ENCODE measurements at places on chromosomes 1 and 21.

GRCh38 chr1:113981962-113982931 is 3.0 kb downstream of the OLFML3 start:
- peak; percentile 5 for DNase-seq

DNA sequence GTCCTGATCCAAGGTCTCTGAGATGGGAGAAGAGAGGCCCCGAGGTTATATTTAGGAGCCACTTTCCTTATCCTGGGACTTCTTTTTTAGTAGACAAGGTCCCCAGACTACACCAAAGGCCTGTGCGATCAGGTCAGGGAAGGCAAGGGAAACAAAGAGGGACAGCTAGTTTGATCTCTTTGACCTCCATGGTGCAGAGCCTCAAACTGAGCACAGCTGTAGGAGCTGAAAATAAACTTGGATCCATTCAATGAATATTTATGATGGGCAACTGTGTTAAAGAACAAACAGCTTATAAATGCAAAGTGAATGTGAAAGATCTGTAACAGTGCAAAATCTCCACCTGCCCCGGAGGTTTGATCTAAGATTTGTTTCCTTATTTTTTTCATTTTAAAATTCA is 256.6 kb downstream of the DYRK1A start:
- no peak for DNase-seq

DNA sequence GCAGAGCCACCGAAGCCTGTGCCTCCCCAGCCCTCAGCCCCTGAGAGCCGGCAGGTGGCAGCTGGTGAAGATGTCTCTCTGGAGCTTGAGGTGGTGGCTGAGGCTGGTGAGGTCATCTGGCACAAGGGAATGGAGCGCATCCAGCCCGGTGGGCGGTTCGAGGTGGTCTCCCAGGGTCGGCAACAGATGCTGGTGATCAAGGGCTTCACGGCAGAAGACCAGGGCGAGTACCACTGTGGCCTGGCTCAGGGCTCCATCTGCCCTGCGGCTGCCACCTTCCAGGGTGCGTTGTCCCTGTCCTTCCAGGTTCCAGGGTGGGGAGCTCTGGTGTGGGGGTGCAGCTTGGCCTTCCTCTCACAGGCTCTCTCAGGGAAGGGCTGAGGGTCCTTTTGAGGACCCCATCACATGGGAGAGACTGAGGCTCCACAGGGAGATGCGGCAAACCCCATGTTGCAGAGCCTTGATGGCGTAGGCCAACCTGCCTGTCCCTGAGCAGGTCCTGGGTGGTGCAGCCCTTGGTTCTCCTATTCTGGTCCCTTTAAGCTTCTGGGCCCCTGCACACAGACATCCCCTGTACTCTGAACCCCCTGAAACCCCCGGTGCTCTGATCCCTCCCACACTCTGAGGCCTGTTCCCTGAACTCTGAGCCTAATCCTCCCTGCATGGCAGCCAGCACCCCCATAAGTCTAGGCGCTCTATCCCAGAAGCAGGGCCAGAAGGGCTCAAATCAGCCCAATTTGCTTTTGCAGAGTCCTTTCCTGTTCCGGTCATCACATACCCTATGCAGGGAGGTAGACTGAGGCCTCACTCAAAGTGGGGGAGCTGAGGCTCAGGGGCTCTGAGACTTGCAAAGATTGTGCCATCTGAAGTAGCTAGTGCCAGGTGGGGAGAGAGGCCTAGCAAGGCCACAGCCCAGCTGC is 88.5 kb downstream of the TRIM11 start:
- DNase-seq: no peak

- no peak for DNase-seq
These were observed 4.0 kb downstream of the ERG start for GRCh38 chr21:38494251-38494642.

DNA sequence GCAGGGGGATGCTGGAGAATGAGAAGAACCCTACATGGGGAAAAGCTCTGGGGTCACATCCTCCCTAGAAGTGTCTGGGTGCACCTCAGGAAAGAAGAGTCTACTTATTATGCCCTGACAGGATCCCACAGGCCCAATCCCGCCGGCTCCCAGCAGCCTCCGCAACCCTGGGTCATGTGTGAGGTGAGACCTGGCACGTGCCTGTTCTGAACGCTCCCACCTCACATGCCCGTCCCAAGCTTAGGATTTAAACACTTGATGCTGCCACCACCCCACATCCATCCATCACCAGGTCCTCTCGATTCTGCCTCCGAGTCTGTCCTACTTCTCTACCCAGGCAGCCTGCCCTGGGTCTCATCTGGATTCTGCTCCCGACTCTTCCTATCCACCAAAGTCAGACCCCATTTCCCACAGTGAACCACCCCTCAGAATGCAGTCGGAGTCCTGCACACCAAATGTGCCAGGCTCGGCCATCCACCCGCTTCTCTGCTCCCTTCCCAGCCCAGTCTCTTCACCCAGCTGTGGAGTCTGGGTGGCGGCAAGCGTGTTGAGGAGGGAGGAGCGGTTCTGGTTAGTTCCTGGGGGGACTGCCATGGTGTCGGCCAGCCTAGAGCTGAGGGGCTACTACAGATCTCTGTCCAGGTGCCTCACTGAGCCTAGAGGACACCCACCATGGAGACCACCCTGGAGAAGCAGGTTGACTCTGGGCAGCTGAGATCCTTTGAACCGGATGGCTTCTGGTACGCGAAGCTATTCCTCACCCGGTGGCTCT is 23.9 kb downstream of the SLC2A1 start:
- no peak for DNase-seq

DNA sequence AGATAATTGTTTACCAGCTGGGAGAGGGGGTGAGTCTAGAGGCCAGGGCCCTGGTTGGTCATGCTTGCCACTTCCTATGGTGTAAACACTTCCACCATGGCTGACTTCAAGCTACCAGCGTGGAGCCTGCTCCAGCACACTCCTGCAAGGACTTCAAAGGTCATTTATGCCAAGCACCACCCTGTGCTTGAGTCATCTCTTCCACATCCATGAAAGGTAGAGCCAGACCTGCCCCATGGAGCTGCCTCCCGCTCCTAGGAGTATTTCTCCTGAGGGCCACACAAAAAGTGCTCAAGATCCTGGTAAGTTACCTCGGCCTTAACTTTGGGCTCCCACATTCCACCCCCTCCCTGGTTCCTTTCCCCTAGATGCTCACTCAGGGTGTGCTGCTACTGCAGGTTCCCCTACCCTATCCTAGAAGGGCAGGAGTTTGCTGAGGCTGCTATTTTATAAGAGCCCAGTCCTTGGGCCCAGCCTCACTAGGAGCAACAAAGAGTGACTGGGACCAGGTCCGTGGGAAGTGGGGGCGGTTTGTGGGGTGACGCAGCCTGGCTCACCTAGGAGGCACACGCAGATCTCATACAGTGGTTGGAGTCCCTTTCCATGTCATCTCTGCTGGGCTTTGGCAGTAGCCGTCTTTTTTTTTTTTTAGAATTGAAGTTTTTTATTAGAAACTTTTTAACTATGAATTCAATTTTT is 2.4 kb downstream of the RAB7B start:
- no peak for DNase-seq

DNA sequence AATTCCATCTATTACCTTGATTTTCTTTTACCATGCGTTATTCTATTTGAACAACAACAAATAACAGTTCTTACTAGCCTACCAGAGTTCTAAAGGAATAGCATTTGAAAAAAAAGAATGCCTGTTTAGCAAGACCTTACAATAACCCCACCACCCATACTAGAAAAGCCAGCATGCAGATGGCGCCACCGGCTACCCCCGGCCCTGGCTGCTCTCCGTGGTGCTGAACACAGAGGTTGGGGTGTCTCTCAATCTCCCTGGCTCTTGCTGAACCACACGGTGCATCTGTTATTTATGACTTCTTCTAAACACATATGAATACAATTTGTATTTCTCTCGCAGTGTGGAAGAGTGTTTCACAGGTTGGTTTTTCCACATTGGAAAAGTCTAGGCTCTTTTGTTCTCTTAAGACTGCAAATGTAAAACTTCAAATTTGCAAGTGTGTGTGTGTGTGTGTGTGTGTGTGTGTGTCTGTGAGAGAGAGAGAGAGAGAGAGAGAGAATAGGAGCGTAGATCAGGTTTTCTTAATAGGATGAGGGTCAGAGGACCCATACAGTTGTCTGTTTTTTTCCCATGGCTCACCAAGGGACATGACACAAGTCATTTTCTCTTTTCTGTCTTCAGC is 13.6 kb downstream of the GRIK3 start:
- DNase-seq: no peak

DNA sequence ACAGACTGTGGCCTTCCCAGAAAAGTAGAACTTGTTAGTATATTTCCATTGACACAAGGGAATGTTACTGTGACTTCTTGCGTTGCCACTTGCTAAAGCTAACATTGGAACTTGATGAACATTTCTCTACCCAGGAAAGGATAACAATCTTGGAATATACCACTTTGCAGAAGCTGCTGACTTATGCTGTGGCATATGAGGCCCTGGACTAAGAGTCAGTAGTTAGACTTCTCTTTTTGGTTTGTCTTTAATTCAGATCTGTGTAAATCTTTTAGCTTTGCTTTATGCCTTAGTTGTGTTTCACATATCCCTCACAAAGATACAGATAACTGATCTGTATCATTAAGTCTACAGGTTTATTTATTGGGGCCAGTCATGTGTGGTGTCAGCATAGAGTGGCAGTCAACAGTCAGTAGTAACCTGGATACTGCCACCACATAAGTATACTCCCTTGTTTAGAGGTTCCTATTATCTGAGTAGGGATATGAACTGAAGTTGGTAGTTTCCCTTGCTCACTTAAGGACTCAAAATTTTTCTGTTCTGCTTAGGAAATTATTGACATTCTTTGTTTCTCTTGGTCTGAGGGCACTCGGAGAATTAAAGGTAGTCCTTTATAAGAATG is 14.7 kb downstream of the RNF2 start:
- no peak for DNase-seq

- no peak for DNase-seq
These were observed 164.9 kb upstream of the COA6 start for GRCh38 chr1:234208351-234208750.

DNA sequence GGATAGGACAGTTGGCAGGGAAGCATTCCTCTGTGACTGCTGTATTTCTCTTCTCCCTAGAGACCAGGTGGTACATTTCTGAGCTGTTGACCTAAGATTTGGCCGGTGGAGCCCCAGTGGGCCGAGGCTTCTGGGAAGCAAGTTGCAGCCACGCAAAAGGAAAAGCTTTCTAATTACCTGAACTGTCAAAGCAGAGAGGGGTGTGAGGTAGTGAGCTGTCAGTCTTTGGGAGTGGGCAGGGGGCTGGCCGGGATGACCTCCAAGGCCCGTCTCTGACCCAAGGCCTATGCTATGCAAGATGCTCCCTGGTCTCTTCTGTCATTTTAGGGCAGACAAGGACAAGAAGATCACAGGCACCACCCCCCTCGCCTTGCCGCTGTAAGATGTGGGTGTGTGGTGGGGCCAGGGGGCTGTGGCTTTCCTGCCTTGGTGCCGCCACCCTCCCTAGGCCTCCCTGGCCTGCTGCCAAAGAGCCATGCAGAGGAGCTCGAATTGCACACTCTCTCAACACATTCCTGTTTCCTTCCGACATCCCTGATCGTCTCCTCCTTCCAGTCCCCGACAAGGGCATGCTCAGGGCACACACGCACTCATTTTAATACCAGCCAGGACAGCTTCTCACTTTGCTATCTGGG is 7.7 kb downstream of the PADI1 start:
- no peak for DNase-seq

DNA sequence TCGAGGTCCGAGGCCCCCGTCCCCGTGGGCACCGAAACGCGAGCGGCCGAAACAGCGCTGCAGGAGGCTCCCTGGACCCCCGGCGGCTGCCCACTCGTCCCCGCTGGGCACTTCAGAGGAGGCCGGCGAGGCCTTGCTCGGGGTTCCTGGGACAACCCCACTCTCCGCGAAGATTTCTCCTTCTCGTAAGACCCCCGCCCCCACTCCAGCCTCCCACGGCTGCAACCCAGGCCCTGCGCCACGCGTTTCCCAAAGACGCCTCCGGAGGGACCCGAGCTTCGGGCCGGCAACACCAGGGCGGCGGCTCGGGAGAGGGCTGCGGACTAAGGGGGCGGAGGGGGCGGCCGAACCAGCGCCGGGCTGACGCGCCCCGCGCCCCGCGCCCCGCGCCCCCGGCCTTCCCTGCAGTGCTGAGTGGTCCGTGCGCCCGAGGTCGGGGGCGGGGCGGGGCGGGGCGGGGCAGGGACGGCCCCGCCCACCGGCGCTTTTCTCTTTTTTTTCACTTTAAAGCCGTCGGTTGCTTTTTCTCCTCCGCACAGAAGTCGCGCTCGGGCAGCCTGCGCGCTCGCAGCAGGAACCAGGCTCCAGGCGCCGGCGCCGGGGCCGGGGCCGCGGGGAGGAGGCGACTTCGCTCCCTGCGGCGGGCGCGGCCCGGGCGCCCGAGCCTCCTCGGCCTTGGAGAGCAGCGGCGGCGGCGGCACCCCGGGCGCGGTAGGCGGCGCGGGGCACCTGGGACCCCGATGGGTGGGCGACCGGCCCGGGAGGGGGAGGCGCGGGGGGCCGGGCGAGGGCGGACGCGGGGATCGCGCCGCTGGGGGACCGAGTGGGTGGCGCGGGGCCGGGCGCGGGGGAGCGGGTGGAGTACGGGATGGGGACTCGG is at the start of gene SPSB1:
SPSB1 (plus strand) TSS at position 534 of the 880 bp plus-strand sequence. CDS start 62,998 bp downstream, outside the sequence.
- DNase-seq: peak; percentile 81

- DNase-seq: no peak
These were observed 130.4 kb downstream of the HS2ST1 start for GRCh38 chr1:87044840-87045239.

GRCh38 chr21:32035617-32036016 is 162.8 kb downstream of the HUNK start:
- no peak for DNase-seq

DNA sequence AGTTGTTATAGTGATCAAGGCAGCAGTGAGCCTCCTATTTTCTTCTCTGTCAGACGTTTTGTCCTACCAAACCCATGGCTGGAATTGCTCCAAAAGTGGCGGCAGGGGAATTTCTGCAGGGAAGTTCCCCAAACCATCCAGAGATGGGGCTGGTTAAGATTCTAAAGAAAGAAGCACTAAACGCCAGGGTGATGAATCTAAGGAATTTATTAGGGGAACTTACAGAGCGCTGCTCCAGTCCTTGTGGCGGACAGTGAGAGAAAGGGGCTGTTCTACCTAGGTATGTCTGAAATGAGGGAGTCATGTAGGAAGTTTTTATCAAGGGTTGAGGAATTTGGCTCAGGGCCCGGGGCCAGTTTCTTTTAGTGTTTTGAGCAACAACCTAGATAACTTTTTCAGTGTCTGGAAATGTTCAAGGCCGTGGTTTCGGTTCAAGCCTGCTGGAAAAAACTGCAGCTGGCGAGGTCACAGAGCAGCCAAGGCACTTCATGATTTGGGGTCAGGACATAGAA is 222.4 kb upstream of the B3GALT2 start:
- DNase-seq: no peak

All from midbrain (tissue), 1 donor.